Central memory CD4-positive, alpha-beta T cell (primary cell): ENCODE measurements at places on chromosomes 1 and 21.

GRCh38 chr1:154845879-154846278 is 24.2 kb downstream of the KCNN3 start:
- DNase-seq: no peak

DNA sequence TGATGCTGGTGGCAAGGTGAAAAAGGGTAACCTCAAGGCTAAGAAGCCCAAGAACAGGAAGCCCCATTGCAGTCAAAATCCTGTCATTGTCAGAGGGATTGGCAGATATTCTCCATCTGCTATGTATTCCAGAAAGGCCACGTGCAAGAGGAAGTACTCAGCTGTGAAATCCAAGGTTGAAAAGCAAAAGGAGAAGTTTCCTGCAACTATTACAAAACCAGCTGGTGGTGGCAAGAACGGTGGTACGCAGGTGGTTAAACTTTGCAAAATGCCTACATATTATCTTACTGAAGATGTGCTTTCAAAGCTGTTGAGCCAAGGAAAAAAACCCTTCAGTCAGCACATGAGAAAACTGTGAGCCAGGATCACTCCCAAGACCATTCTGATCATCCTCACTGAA is 13.7 kb upstream of the VPS45 start:
- no peak for DNase-seq

DNA sequence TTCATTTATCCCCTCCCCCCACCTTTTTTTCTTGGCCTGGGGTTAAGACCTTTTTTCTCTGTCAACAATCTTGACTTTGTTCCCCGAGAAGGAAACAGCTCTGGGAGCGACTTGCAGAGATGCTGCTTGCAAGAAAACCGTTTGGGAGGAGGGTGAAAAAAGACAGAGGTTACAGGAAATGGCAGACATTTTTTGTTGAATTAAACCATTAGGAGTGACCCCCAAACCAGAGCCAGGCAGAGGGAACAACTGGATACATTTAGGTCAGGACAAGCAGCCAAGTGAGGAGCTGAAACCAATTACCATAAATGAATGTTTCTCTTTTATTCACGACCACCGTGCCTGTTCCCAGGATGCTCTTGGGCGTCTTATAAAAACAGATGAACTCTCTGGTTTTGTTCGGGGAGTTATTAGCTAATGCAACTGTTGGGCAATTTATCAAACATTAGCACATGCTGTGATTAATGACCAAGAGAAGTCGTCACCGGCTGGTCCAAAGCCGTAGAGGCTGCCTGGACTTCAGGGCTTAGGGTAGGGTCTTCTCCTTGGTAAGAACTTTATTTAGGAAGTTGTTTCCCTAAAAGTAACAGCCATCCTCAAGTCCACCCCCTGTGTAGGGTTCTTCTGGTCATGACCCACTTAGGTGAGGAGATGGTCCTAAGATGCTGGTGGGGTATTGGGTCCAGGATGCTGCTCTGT is 141.0 kb downstream of the FOXD2 start:
- no peak for DNase-seq

DNA sequence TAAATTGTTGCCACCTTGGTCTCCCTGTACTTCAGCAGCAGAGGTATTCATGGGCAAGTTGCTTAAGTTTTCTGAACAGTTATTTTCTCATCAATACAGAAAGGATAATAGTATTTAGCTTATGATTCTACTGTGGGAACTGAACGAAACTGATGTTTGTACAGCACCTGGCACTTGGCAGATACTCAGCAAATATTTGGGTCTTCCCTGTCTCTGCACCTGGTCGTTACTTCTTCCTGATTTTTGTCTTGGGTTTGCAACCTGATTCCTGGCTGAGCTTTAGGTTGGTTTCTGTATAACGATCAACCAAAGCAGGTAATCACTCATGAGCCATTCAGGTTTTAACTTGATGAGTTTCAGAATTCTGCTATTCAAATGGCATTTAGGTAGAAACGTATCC is 490.6 kb downstream of the KIF26B start:
- DNase-seq: no peak

- no peak for DNase-seq
Observed at GRCh38 chr1:89310976-89311375, 38.3 kb upstream of the GBP5 start.

GRCh38 chr1:59292562-59292961 is 4.3 kb upstream of the FGGY start:
- no peak for DNase-seq

DNA sequence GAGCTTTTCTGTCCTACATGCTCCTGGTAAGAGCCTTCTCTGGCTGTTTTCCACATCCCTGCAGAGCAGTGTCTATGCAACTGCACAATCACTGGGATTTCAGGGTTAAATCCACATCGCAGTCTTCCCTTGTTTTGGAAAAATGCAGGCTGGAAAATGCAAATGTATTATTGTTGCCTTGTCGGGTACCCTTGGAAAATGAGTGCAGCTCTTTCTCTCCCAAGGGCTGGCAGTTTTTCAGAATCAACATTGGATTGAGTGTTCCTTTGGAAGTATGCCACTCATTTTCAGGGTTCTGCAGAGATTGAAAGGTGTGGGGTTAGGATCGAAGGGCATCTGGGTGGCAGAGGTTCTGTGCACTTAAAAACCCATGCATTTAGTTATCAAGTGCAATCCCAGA is 3.2 kb downstream of the NOS1AP start:
- no peak for DNase-seq

GRCh38 chr1:229249854-229250644 is 20.9 kb upstream of the RAB4A start:
- DNase-seq: no peak

GRCh38 chr21:45828580-45829570 is 152.7 kb upstream of the COL6A1 start:
- no peak for DNase-seq

- no peak for DNase-seq
Observed at GRCh38 chr21:36693489-36694030, 5.4 kb upstream of the SIM2 start.

DNA sequence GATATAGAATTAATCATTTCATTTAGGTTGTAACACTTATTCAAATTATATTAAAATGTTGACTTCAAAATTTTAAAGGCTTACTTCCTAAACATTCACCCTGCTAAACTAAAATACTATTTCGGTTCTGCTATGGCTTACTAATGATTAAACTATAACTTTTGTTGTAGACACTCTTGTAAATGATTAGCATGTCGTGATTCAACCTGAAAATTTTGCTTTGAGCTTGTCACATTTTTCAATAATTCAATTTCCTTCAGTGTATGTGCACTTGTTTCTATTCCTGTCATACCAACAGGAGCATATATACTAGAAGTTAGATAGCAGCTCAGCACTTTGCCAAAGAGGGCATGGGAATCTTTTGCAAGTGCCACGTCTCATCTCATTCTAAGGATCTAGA is 1018.8 kb downstream of the AMY1C start:
- DNase-seq: no peak

DNA sequence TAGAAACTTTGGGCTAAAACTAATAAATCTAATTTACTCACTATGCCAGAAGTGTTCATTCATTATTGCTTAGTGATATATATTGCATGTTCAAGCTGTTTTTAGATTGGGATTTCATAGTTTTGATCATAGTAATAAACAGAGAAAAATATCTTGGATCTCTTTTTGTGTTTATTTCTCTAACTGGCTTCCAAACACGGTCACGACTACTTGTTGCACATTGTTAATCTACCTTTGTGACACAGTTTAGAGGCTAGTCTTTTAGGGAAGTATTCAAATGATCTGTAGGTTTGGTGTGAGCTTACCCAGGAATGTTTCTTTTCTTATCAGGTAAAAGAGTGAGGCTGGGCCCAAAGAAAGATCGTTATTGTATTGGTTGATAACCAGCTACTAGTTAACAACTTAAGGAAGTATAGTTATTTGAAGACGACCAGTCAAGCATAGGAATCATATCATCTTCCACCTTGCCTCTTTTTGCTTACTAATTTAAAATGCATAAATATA is 50.8 kb upstream of the FASLG start:
- DNase-seq: no peak

GRCh38 chr1:157313240-157313807 is 175.1 kb upstream of the ETV3 start:
- DNase-seq: no peak

GRCh38 chr1:7463526-7463925 is 307.6 kb upstream of the VAMP3 start:
- DNase-seq: no peak

GRCh38 chr1:217392441-217392840 is 238.4 kb downstream of the GPATCH2 start:
- DNase-seq: no peak

DNA sequence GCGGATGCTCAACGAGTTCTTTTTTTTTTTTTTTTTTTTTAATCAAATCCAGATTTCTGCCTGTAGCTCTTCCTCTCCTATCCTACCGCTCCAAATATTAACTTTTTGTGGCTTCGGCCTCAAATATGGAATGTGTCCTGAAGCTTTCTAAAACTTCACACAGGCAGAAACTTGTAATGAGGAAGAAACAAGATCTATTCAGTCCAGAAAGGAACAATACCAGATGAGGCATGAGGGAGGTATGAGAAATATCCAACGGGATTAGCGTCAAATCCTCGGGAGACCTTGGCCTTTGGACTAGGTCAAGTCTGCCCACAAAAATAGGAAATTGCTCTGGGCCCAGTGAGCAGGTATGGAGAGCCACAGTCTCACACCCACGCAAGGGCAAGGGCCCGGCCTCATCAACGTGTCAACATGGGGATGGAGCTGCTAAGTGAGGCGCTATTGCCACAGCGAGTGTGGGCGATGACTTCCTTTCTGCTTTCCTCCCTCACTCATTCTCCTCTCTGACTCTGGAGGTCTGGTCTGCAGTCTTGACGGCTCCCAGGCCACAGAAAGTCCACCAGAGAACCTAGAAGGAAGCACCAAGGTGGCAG is 66.6 kb downstream of the BCAR3 start:
- no peak for DNase-seq

- DNase-seq: no peak
Observed at GRCh38 chr1:108597041-108597440, 37.1 kb downstream of the EEIG2 start.

- DNase-seq: no peak
Observed at GRCh38 chr1:20495661-20496060, 9.7 kb upstream of the CAMK2N1 start.

DNA sequence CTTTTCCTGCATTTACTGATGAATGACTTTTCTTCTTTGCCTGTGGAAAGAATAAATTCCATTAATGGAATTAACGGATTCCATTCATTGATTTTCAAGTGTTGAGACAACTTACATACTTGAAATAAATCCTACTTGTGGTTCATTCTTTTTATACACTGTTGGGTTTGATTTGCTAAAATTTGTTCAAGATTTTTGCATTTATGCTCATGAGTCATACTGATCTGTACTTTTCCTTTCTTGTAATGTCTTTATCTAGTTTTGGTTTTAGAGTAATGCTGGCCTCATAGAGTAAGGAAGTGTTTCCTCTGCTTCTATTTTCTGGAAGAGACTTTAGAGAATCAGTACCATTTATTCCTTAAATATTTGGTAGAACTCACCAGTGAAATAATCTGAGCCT is 14.4 kb downstream of the UROD start:
- DNase-seq: no peak

- no peak for DNase-seq
Observed at GRCh38 chr1:29282924-29283803, 46.8 kb downstream of the PTPRU start.

DNA sequence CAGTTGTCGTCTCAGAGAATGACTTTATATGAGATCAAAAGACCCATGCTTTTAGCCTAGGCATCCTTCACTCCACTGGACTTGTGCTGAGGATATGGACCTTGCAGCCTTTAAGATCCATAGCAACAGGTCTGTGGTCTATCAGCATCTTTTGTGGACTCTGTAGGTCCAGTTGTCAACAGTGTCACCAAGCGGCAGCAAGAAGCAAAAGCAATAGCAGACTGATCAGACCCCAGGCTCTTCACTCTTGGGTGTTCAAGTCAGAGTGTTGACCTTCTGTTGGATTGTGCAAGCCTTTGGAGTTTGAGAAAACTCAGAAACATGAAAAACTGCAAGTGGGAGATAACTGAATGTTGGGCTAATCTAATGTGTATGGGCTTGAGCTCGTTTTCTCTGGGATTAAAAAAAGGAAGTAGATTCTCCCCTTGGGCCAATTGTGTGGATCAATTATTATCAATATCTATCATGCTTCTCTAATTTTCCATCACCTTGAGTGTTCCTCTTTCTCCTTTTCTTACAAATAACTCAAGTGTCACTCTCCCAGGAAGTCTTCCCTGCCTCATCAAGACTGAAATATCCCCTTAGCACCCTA is 144.2 kb downstream of the LYPLAL1 start:
- no peak for DNase-seq

- DNase-seq: no peak
Observed at GRCh38 chr1:70992521-70992920, 55.1 kb downstream of the PTGER3 start.

DNA sequence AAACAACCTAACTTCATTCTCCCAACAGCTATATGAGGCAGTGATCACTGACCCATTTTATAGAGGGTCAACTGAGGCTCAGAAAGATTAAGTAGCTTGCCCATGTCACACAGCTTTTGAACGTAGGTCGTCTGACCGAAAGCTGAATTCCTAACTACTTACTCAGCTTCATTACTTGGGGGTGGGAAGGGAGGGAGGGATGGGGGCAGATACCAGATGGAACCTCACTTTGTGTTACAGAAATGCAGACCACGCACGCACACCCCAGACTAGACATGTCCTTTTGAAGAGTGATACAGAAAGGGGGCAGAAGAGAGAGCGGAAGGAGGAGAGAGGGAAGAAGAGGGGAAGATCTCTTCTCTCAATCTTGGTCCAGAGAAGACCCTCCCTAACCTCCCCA is 2.3 kb downstream of the ADGRB2 start:
- DNase-seq: no peak

GRCh38 chr1:30427545-30427944 is 295.8 kb downstream of the MATN1 start:
- DNase-seq: no peak

DNA sequence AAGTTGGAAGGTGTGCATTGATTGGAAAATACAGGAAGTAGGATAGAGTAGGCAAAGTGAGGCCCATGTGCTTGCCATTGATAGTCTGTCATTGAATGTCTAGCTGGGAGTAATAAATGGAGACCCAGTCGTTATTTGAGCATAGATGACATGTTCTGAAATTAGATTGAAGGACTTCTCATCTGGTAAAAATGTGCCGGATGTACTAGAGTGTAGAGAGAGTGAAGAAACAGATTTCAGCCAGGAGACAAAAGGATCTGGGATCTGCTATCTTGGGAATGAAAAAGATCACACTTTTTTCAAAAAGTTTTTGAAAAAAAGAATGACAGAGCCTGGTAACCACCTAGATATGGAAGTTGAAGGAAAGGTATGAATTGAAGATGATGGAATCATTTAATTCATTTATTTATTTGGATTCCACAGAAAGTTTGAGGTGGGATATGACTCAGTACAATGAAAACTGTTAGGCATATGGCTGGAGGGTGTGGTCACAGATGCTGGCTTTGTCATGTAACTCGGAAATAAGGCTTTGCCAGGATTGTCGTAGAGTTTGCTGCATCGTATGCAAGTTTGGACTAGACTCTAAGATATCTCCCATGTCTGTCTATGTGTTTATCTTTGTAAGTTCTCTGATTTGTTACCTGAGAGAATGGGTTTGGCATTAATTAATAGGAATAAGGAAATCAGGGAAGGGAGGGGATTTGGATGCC is 137.1 kb downstream of the PBX1 start:
- no peak for DNase-seq

GRCh38 chr1:9161963-9162362 is 33.1 kb upstream of the GPR157 start:
- DNase-seq: no peak
